GM06990 (cell line): ENCODE measurements at places on chromosomes 3 and 15.
A peak's percentile ranks its signal among the peaks of the same experiment; 100 is the strongest.

DNA sequence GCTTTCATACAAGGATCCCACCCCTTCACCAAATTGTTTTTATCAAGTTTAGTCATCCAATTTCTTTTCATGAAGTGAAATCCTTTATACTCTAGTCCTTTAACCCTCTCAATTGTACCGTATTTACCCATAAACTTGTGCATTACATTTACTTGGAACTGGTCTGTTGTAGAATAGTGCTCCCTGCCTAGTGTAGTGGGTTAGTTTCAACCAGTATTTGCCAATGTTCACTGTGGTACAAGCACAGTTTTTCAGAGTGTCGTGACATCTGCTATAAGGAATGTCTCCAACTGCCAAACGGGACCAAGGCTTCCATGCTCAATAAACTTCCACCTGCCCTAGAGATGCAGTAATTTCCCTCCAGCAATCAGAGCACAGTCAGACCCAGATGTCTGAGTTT, 211.9 kb downstream of the KCNAB1 start:
- no peak for DNase-seq

DNA sequence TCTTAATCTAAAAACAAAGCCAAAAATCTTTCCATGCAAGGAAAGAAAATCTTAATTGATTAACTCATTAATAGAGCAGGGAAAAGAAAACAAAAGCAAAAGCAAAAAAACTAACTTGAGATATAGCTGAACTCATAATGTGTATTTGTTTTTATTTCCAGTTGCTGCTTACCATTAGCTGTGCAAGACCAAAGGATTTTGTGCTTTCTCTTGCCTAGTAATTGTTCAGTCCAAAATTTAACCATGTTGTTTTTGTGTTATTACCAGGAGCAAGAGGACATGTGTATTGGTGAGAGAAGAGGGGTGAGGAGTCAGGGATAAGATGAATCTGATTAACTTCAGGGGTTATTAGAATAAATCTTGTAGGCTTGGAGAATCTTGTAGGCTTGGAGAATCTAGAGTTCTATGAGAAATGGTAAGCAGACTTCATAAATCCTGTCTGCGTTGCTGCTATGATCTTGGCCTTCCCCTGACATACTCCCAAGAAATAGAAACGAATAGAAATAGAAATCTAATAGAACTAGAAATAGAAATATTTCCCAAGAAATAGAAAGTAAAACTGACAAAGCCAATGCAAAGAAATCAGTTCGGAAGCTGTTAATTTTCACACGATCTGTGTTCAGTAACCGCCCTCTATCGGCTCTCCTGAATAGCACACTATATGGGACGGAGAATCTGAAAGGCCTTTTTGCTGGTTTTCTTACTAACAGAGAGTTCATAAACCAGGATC, 72.6 kb upstream of the TNFSF10 start:
- peak; percentile 24 for DNase-seq

- no peak for DNase-seq
Measured at GRCh38 chr3:68631850-68632545, 300.3 kb downstream of the TAFA4 start.

GRCh38 chr3:94561094-94561493, 498.2 kb downstream of the NSUN3 start:
- DNase-seq: no peak

- DNase-seq: peak; percentile 34
Measured at GRCh38 chr15:82849556-82850512, 40.4 kb downstream of the WHAMM start.

DNA sequence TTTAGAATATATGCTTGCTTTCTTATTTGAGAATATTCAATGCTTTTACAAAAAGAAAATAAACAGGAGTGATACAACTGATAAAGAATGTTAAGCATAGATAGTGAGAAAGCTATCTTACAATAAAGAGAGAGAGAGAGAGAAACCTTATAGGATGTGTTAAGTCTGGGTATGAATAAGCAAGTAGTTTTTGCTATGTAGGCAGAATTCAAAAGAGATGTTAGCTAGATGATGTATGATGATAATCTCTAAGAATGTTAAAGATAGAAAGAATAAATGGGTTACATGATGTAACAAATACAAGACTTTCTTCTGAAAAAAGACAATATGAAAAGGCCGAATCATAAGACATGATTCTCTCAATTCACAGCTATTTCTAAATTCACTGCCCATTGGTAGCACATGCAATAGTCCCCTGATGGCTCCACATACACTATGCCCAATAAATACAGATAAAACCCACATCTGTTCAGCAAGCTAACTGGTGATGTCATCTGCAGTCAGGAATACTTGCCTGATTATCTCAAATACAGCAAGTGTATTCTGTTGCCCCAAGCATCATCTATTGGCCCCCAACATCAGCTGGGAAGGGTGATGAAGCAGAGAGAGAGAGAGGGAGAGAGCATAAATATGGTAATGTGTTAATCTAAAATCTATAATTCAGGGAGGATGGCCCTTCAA, 169.2 kb upstream of the LYSMD4 start:
- no peak for DNase-seq

DNA sequence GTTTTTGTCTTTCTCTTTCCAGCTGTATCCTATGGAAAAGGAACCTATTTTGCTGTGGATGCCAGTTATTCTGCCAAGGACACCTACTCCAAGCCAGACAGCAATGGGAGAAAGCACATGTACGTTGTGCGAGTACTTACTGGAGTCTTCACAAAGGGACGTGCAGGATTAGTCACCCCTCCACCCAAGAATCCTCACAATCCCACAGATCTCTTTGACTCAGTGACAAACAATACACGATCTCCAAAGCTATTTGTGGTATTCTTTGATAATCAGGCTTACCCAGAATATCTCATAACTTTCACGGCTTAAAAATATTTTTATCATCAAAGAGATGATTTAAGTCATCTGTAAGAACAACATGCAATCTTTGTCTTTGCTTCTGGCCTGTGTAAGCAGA, 44.9 kb upstream of the PARP14 start:
- DNase-seq: no peak

GRCh38 chr3:44960387-44961026, 15.5 kb downstream of the ZDHHC3 start:
- DNase-seq: peak; percentile 20

GRCh38 chr15:80395616-80396015, 8.6 kb upstream of the ARNT2 start:
- no peak for DNase-seq

DNA sequence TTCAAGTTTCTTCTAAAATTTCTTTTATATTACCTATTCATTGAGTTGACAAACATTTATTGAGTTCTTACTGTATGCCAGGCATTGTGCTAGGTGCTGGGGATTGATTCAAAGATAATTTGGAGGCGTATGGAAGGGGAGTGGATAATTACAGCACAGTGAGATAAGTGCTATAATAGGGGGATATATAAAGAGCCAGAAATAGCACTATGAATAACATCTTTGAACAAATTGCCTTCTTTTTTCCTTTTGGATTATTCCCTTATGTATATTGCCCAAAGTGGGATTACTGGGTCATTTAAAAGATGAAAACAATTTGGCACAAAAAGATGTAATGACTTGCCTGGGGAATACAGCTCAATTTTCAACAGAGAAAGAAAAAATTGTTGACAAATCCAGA, 64.6 kb downstream of the LPP start:
- DNase-seq: no peak

DNA sequence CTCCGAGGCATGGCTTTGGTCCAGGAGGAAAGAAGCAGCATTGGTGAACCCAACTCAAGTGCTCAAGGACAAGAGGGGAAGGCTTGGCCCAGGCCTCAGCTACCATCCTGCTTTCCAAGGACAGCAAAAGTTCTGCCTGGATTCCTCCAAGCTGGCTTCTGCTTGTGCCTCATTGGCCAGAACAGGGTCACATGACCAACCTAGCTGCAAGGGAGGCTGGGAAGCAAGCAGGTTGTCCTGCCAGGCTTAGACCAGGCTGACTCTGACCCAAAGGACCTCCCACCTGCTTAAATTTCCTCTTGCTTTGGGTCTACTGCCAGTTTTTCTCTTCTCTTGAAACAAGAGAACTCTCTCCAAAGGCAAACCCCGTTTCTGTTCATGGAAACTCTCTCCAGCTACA, 70.7 kb downstream of the RPN1 start:
- DNase-seq: no peak

GRCh38 chr3:133475245-133476010, 75.6 kb downstream of the BFSP2 start:
- peak; percentile 71 for DNase-seq

DNA sequence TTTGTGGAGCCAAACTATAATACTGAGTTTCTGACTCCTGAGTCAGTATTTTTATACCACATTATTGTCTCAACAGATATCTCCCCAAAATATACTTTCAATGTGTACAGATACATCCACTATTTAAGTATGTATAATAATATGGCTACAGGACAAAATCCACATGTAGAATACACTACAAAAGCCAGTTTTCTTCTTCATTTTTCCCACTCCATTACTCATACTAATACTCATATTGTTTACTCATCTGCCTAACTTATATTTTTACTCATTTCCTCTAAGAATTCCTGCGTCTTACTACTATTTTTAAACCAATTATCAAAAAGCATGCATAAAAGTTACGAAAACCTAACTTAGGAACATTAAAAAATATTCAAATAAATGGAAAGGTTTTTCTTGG, 440.8 kb downstream of the ZNF385D start:
- DNase-seq: no peak

GRCh38 chr15:78418686-78419085, 19.3 kb upstream of the IREB2 start:
- no peak for DNase-seq

- no peak for DNase-seq
Measured at GRCh38 chr3:69819282-69819681, 80.0 kb downstream of the MITF start.

GRCh38 chr15:50190166-50190570, 8.2 kb downstream of the SLC27A2 start:
- DNase-seq: no peak

DNA sequence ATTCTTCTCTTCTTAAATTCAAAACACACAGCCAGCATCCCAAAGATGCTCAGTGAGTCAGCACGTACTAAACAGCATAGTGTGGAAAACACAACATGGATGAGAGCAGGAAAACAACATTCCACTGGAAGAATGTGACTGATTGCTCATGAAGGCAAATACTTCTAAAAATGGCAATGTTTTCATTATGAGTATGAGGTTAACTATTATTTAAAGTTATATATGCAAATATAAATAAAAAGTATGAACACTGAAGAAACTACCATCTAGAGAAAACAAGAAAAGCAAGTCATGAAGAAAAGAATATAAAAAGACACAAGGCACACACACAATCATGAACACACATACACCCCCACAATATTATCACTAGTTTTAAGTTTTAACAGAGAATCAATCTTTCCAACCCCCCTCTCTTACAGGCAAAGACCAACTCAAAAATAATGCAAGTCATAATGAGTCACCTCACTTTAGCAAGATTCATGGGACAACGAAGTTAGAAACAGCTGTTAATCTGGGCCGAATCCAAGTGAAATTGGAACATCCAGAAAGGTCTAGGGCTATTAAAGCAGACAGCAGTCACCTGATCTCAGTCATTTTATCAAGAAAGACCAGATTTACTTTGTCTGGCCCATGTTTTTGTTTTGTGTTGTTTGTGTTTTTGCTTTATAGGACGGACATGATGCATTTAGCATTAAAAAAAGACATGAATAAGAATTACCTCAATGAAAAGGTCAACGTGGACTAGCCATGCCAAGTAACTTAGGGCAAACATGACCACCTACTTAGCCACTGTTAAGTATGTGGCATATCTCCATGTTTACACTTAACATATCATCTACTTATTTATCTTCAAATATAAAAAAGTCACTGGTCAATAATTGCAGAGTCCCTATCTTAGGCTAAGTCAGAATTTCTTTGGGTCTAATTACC, 18.1 kb downstream of the GBE1 start:
- no peak for DNase-seq

DNA sequence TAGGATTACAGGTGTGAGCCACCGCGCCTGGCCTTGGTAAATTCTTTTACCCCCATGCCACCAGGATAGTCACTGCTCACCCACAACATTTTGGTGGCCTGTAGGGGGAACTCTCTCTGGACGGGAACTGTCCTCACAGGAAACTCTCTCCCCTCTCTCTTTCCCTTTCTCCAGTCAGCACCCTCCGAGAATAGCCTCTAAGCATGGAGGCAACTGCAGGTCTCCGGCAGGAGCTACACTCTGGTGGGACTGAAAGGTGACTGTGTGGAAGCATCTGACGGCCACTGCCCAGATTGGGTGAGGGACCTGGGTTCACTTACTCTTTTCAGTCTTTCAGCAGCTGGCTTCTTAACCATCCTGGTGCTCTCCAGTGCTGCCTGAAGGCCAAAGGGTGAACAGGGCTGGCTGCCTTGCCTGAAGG, 21.3 kb downstream of the TRANK1 start:
- DNase-seq: no peak

DNA sequence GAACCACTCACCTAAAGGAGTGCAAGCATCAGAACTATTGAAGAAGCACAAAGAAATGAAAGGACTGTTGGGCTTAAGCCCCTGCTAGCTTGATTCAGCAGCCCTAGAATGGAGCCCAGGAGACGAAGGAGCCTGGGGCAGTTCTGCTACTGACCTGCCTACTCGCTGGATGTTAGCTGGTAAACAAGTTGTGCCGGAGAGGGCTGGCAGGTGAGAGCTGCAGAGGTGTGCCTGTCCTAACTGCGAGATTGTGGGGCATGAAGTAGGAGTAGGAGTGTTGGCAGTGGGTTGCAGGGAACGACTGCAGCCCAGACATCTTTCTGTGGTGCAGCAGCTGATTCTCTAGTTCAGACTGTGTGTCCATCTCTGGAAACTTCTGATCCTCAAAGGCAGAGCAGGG, 75.2 kb upstream of the GSK3B start:
- DNase-seq: no peak

- DNase-seq: no peak
Measured at GRCh38 chr3:191290311-191291025, 38.7 kb upstream of the CCDC50 start.

DNA sequence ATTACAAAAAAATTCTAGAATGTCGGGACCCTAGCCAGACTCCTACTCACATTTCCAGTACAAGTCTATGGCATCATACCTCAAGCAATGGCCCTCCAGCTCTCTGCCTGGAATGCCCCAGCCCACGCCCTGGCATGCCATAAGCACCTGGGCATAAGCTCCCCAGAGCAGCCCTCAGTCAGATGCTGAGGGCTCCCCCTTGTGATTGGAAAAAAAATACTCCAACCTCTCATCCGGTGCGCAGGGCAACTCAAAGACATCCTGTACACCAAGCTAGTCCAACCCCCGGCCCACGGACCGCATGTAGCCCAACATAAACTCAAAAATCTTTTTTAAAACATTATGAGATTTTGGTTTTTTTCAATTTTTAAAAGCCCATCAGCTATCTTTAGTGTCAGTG, 115.4 kb downstream of the NEK10 start:
- DNase-seq: no peak

DNA sequence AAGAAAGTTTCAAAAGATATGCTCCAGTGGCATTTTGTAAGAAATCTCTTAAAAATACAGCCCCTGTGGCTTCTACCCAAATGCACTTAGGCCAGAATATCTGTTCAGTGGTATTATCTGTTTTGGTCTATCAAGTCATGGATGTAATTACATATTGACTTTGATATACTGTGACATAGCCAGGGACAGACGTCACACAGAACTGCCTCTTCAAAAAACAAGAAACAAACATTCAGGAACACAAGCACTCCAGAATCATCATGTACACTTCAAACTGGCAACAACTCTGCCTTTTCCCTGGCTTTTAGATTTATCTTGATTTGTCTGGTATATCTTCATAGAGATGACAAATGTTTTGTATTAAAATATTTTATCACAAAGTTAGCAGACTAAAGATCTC, 240.3 kb downstream of the IL5RA start:
- no peak for DNase-seq

- no peak for DNase-seq
Measured at GRCh38 chr15:74768771-74769342, 13.0 kb upstream of the CSK start.
